ENCODE measurements at places on chromosomes 5 and 9.

DNA sequence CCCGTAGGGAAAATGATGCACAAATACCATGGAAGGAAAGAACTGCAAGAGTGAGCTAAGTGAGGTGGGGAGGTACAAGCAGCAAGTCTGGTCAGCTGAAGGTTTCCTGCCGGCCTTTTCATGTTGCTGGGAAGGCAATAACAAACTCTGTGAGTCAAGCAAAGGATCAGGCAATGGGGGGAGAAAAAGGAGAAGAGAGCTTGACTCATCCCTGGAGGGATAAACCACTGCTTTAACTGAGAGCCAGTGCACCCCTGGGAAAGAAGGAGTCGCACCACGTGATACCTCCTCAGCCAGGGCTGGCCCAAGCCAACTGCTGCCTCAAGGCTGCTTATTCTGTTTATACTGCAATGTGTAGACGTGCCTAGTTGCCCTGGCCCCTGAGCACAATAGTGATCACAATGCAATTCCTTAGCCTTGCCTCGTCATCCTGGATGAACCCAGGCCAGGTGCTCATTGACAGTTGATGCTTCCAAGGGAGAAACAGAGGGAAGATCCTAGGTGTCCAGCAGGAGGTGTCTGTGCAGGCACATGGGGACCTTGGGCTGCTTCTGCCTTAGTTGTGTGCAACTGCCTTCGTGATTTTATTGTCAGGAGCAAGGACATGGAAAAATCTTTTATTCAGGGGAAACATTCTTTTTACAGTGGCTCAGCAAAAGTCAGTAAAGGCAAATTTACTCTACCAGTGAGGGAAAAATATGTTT lies 203.0 kb upstream of the TUT7 start:
- DNase-seq = no peak

GRCh38 chr9:127035423-127035822 lies 87.0 kb downstream of the ANGPTL2 start:
- no peak for DNase-seq

DNA sequence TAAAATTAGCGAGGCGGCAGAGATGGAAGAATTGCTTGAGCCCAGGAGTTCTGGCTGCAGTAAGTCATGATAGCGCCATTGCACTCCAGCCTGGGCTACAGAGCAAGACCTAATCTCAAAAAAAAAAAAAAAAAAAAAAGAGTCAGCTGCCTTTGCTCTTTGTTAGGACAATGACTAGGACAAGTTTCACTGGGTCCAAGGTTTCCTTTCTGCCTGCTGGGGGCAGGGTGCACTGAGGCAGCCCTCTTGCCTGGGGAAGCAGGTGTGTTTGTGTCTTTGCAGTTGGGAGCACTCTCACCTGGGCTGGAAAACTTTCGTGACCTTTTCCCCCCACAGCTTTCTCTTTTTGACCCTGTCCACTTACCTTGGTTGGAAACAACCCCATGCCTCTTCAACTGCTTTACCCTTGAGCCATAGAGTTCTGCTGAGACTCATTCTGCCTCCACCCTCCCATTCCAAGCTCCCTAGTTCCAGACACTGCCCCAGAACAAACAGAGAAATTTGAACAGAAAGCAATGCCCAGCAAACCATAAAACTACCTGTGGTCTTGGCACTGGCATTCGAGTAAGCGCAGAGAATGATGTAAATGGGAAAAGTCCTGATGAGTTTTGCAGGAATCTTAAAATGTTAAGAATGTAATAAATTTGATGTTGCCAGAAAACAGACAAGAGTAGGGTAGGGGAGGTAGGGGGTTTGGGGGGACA lies 17.0 kb upstream of the MYO10 start:
- DNase-seq = no peak

- no peak for DNase-seq
Measured at GRCh38 chr9:37700131-37700530, 49.4 kb downstream of the FRMPD1 start.

DNA sequence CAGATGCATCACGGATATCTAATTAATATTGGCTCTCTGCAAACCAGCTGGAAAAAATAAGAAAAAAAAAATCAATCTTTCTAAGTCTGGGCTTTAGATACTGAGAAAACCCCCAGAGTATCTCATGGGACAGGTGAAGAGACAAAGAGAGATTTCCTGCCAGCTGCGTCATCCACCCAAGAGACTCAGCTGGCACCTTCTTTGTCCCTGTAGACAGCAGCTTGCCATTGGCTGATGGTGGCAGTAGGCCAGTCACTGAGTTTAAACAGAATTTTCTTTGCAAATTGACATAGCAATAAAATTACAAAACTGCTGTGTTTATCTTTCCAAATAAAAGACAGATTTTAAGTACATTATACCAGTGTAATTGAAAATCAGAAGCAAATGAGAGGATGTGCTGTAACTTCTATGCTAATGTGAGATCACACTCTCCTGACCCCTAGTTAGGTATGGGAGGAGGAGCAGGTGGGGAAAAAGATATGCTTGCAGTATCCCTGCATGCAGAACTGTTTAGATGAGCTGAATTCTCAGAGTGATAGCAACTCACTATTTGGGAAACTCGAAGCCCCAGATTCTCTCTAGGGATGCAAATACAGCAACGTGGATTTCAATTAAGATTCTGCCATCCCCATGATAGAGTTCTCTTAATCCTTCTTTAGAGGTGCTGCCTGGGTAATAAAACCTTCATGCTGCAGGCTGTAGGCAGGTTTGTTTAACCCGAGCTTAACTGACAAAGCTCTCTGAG lies 72.2 kb downstream of the NMUR2 start:
- no peak for DNase-seq

DNA sequence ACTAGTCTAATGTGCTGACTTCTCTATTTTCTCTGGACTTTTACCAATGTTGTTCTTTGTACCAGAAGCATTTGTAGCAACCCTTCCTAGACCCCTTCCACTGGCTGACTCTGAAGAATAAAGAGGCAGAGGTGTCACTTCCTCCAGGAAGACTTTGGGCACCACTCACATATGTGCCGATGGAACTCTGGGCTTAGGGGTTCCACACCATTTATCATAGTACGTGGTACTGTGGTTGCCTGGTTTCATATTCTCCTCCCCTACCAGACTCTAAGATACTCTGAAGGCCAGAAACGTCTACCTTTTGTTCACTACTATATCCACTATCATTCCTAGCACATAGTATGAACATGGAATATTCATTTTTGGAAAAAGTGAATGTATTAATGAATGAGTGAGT lies 88.0 kb downstream of the BNC2 start:
- no peak for DNase-seq

DNA sequence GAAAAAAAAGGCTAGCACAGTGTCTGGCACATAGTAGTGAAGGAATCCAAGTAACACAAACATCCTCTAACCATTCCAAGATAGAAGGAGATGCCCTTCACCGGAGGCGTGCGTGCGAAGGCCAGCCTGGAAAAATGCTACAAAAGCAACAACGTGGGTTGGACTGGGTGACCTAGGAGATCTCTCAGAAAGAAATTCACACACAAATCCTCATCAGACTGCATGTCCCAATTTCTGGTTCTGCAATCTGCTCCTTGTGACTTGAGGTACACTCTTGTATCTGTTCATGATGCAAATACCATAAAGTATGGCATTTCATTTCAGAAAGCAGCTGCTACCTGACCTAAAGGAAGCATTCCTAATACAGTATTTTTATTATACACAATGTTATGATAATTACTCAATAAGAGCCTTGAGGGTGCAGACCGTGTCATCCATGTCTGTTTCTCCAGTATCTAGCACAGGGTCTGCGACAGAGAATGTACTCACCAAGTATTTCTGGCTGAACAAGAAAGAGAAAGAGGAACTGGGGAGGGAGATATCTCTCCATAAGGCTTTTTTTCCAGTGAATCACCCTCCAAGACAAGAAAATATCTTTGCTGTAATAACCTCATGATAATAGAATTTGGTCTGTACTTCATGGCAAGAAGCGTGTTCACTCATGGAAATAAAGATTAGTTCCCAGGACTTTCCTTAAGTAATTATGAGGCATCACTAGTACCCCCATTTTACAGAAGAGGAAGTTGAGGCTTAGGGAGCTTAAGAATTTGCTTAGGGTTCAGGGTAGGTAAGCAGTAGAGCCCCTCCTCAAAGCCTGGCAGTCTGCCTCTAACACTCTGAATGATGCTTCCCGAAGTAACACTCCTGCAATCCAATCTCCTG lies 138.3 kb downstream of the CDK5RAP2 start:
- no peak for DNase-seq

DNA sequence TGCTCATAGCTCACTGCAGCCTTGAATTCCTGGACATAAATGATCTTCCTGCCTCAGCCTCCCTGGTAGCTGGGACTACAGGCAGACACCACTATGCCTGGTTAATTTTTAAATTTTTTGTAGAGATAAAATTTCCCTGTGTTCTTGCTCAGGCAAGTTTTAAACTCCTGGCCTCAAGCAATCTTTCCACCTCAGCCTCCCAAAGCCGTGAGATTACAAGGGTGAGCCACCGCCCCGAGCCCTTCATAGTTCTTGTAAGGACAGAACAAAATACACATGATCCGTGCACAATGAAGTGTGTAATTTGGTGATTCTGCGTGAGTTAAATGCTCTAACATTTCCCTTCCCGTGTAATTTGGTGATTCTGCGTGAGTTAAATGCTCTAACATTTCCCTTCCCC lies 27.7 kb upstream of the MYO10 start:
- no peak for DNase-seq

DNA sequence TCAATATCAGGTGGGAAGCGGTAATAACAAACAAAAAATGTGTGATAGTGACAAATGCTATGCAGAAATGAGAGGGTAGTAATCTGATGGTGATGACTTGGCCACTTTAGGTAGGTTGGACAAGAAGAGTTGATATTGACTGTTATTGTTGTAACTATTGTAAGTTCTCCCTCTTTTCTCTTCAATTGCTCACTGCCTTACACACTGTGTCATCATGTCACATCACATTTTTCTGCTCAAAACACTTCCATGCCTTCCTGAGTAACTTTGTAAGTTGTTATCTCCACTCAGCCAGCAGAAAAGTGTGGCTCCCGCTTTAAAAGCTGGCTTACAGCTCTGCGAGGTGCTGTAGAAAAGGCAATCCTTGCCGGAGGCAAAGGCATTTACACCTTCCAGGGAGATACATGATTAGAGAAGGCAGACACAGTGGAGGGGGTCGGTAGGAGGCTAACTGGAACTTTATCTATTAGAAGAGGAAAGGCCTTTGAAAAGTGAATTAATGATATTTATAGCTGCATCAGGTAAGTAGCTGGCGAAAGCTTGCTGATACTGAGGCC lies 85.2 kb upstream of the CLINT1 start:
- no peak for DNase-seq

DNA sequence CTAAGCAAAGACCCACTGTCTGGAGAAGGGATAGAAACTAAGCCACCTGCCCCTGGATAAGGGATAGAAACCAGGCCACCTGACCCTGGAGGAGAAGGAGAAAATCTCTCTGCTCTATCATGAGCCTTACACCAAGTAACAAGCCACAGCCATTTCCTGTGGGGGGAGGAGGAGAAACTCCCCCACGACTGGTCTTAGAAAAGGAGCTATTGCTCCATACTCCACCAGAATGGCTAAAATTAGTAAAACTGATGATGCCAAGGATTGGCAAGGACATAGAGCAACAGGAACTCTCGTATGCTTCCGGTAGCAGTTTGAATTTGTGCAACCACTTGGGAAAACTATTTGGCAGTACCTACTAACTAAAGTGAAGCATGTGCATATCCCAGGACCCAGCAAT lies 70.8 kb downstream of the ACTL7B start:
- no peak for DNase-seq

- DNase-seq = no peak
Measured at GRCh38 chr5:154242964-154243376, 52.4 kb downstream of the GALNT10 start.

- DNase-seq = no peak
Measured at GRCh38 chr5:127292030-127292735, 1.6 kb downstream of the MEGF10 start.

- DNase-seq = no peak
Measured at GRCh38 chr5:119312403-119312802, 43.4 kb upstream of the TNFAIP8 start.

DNA sequence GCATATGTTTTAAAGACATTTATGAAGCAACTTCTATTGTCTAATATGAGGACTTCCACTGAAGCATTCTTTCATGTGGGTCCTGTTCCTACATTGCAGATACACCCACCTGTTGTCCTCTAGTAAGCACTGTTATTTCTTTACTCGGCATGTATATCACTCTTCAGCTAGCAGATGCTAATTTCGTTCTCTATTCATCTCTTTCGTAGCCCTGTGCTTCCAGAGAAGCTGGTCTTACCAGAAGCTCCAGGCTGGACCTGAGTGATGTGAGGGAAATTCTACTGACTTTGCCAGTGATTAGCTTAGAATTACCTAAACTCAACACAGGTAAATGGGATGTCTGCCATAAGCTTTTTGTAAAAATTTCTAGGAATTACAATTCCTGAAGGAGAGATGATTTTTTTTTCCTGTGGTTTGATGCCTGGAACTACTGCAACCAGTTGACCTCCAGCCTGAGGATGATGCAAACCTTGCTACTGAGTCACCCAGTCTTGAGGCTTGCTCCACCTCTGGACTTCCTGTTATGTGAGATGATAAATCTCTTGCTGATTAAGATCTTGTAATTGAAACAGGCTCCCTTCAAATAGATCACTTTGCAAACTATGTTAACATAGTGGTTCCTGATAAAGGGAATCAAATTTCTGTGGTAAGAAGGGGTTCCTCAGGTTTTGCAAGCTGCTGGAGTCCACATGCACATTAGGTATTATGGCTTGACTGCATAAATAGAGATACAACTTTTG lies 52.2 kb upstream of the SPINK5 start:
- DNase-seq = no peak

DNA sequence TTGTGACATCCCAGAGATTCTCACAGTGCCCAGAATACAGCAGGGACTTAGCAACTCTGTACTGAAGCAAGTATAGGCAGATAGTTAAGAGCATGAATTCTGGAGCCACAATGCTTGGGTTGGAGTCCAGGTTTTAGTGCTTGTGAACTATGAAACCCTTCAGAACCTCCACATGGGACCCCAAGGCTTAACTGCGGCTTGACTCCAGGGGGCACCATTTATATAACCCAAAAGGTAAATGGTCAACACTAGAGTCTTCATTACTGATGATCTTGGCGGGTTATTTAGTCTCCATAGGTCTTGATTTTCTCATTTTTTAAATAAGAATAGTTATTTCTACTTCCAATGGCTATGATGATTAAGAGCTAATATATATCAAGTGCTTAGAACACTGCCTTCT lies 390.3 kb downstream of the TAF11L14 start:
- no peak for DNase-seq

GRCh38 chr9:127633216-127633862 lies 21.3 kb downstream of the STXBP1 start:
- DNase-seq = no peak

GRCh38 chr5:1504617-1505016 lies 19.1 kb downstream of the LPCAT1 start:
- DNase-seq = no peak

- DNase-seq = no peak
Measured at GRCh38 chr5:107736638-107737037, 65.9 kb upstream of the EFNA5 start.

DNA sequence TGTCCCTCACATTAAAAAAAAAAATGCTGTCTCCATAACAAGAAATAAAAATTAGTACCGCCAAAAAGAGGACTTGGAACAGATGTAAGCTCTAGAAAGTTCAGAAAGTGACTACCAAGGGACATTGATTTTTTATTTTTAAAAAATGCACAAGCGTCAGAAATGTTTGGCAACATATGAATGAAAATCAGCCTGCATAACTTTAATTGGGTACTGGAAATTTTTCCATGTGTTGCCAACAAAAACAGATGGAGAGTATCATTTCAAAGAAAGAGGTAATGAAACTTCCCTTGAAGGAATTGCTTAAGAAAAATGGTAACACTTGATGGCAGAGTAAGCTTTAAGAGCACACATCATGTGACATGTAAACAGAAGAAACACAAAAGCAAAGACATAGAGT lies 47.2 kb downstream of the OR2K2 start:
- no peak for DNase-seq

GRCh38 chr5:11692636-11693035 lies 211.6 kb downstream of the CTNND2 start:
- DNase-seq = no peak

Measured in NCI-H2227 treated with DMSO at 0.1 percent for 48 hours (cell line).